GM20000 (cell line): ENCODE measurements at places on chromosomes 12 and 14.

DNA sequence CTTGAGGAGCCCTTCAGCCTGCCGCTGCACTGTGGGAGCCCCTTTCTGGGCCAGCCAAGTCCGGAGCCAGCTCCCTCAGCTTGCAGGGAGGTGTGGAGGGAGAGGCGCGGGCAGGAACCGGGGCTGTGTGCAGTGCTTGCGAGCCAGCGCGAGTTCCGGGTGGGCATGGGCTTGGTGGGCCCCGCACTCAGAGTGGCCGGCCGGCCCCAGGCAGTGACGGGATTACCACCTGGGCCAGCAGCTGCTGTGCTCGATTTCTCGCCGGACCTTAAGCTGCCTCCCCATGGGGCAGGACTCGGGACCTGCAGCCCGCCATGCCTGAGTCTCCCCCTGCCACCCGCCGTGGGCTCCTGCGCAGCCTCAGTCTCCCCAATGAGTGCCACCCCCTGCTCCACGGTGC, 116.9 kb downstream of the PAWR start:
- no peak for DNase-seq

- DNase-seq, result no peak
Observed at GRCh38 chr12:71397433-71397954, 42.1 kb upstream of the LGR5 start.

- DNase-seq, result no peak
Observed at GRCh38 chr12:58988643-58989344, 68.5 kb upstream of the LRIG3 start.

DNA sequence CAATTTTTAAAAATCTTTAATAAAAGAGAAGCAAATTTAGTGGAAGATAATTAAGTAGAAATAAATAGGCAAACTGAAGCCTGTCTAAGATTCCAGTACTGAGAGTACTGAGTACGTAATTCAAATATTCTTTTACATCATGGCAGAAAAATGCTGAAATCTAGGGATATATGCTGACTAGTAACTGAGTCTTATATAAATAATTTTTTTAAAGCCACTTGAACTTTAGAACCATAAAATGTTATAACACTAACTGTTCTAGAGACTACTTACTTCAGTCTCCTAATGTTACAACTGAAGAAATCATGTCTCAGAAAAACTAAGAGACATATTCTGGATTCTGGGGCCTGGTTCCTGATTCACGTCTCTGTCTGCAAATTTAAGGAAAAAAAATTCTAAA, 230.6 kb upstream of the PLEKHG7 start:
- no peak for DNase-seq

DNA sequence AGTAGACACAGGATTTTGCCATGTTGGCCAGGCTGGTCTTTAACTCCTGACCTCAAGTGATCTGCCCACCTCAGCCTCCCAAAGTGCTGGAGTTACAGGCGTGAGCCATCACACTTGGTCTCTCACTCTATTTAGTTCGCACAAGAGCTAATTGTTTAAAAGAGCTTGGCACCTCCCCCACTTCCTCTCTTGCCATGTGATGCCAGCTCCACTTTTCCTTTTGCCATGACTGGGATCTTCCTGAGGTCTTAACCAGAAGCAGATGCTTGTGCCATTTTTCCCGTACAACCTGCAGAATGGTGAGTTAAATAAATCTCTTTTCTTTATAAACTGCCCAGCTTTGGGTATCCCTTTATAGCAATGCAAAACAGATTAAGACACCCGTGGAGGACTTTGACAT, 200.1 kb upstream of the FRMD6 start:
- no peak for DNase-seq

DNA sequence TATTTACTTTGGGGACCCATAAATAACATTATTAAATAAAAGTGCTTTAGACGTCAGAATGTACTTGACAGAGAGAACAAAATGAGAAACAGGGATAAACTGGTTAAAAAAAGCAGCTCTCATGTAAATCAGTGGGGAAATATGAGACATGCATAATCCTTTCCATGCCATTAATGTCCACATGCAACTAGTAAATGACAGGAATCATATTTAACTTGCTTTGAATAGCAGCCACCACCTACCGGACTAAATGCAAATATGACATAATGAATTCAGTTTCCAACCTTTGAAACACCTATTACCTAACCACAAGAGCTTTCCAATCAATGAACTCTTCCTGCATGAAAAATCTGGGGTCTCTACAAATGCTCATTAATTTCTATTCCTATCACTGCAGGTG, 19.6 kb downstream of the FGD6 start:
- no peak for DNase-seq

- DNase-seq, result no peak
Observed at GRCh38 chr12:123966596-123966995, 6.0 kb downstream of the CCDC92 start.

GRCh38 chr14:42459171-42459685, 852.6 kb downstream of the LRFN5 start:
- no peak for DNase-seq

GRCh38 chr12:6272300-6273204, 37.9 kb upstream of the PLEKHG6 start:
- DNase-seq, result no peak

GRCh38 chr14:99896361-99896760, 103.1 kb downstream of the EML1 start:
- DNase-seq, result no peak

DNA sequence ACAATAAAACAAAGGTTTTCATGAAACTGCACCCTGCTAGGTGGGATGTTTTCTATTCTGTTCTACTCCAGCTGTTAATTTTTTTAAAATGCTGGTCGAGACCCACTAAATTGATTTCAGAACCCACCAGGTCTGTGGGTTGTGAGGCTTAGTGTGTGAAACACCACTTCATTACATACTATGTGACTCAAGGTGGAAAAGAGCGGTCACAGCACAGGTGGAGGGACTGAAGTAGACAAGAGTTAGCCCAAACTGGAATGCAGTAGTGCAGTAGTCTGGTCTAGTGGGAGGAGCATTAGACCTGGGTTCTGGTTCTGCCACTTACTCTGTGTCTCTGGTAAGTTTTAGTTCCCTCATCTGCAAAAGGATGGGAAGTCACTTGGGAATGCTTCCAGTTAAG, 12.2 kb downstream of the DDX55 start:
- DNase-seq, result no peak
